Activated CD4-positive, CD25-positive, alpha-beta regulatory T cell treated with anti-CD3 and anti-CD28 coated beads, Interleukin-2, amount 50 U/mL, for 72 hours (primary cell): ENCODE measurements at places on chromosomes 6 and 20.

DNA sequence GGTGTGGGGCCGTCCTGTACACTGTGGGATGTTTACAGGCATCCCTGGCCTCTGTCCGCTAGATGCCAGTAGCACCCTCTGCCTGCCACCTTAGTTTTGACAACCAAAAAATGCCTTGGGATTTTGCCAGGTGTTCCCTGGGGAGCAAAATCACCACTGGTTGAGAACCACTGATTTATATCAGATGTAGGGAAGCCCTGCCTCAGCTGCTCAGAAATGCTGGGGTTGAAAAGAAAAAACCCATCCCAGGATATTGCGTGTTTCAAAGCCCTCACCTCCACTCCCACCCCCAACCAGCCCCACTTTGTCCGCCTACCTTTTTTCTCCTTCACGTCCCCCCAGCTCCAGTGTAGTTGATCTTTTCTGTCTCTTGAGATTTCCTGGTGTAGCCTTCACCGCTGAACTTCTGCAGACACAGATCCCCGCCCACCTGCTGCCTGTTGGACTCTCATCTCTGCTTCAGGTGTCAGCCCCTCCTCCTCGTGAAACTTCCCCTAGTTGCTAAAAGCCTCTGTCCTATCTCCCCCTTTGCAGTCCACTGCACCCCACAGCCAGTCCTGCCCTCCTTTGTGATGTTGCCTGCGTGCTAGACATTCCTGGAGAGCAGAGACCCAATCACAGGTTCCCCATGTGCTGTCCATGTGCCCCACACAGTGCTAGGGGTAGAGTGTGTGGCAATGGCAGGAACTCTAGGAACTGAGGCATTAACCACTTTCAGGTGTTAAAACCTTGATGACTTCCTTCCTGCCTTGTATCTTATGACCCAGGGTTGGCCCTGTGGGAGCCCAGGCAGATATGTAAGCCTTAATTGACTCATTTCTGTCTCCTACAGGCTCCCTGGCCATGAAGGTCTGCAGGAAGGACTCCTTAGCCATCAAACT lies 98.9 kb downstream of the TBC1D7 start:
- no peak for DNase-seq

- no peak for DNase-seq
Observed at GRCh38 chr6:36110050-36110449, 20.3 kb upstream of the MAPK13 start.

GRCh38 chr6:23179994-23180393 lies 610.6 kb downstream of the HDGFL1 start:
- DNase-seq = no peak

DNA sequence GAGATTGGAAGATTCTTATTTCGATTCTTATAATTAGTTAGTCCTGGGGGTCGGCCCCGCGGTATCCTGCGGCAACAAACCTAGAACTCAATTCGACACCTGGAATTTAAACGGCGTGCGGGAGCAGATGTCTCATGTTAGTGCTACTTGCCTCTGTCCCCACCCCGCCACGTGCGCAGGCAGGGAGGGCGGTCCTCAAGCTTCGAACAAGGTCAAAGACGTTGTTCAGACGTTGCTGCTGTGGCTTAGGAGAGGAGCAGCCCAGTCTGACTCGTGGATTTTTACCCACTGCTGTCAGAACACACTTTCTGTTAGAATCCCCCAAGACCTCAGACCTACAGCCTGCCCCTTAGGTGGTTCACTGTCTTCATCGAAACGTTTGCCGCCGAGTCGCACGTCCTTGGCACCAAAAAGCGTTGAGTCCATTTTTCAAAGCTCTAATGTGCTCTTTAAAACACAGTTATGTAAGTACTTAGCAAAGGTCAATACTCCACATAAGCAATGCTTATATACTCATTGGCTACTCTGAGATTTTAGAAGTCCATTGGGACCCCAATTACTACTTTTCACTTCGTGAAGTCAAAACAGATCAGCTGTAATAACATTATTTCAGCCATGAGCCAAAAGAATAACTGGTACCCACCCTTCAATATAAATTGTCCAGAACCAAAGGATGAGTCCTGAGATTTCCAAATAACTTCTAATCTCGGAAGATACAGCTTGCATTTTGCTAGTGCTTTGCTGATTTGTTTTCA lies 2.7 kb upstream of the C6orf62 start:
- DNase-seq = no peak

- no peak for DNase-seq
Observed at GRCh38 chr6:71238351-71238750, 50.3 kb upstream of the OGFRL1 start.

GRCh38 chr20:1802385-1803060 lies 92.7 kb upstream of the SIRPA start:
- no peak for DNase-seq

GRCh38 chr6:54716877-54717276 lies 129.7 kb upstream of the FAM83B start:
- no peak for DNase-seq

- DNase-seq = no peak
Observed at GRCh38 chr6:163346497-163346961, 68.0 kb upstream of the QKI start.

GRCh38 chr6:19153270-19153980 lies 683.7 kb upstream of the ID4 start:
- DNase-seq = no peak

GRCh38 chr6:65191471-65191870 lies 515.6 kb downstream of the EYS start:
- DNase-seq = no peak

DNA sequence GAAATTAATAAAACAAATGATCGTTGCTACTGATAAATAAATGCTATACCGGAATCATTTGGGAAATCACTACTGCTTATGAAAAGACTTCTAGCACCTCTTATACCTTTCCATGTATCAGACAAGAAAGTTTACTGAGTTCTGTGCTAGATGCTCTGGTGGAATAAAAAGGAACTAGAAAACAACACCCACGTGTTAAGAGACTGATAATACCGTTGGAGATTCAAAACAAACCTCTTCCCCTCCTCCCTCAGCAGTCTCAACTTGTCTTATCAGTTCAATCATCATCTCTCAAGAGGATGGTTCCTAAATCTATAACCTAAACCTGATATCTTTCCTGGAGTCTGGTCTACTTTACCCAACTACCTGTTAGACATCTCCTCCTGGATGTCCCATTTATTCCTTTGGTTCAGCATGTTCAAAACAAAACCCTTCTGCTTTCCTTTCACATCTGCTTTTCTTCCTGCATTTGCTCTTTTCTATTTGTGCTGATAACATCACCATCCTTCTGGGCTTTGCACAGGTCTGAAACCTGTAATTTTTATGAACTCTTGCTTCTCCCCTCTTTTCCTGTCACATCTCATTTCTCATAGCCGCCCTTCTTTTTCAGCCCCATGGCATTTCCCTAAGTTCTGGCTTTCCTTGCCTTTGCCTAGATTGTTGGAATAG lies 122.2 kb downstream of the COL19A1 start:
- no peak for DNase-seq

- no peak for DNase-seq
Observed at GRCh38 chr6:73528897-73529296, 8.1 kb upstream of the EEF1A1 start.

GRCh38 chr20:11130554-11131166 lies 456.9 kb upstream of the JAG1 start:
- DNase-seq = no peak
